ENCODE measurements at places on chromosomes 12 and 14.

DNA sequence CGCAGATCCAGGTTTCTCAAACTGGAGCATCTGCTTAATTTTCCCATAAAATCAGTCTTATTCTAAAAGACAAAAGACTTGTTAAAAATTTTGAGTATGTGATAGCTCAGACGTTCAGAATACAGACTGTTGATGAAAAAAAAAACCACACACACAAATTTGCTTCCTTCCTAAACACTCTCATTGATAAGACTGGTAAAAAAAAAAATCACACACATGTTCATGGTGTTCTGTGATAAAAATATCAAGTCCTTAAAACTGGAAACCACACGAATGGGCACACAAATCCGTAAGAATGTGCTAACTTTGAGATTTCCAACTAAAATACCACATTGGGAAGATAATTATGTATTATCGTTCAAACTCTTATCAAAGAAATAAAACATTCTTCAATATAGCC is 6.7 kb upstream of the ARID4A start:
- DNase-seq, result peak; percentile 74

- no peak for DNase-seq
Observed at GRCh38 chr12:66763467-66763866, 84.6 kb upstream of the GRIP1 start.

DNA sequence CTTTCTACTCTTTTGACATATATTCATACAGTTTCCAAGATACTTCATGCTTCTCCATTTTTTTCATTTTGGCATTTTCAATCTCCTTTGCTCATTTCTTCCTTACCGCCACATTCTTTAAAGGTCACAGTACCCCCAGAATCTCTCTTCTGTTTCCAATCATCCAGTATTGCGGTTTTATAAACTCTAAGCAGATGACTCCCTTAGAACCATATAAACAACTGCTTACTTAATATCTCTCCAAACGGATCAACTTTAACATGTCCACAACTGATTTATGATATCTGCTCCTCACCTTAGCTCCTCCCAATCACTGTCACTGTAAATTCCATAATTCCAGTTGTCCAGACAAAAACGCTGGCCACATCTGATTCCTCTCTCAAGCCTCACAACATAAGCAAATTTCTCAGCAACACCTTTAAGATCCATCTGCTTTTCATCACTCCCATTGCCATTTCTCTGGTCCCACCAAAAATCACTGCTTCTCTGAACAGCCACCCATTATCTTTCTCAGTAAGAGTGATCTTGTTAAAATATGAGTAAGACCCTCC is 49.6 kb downstream of the HNRNPC start:
- no peak for DNase-seq

DNA sequence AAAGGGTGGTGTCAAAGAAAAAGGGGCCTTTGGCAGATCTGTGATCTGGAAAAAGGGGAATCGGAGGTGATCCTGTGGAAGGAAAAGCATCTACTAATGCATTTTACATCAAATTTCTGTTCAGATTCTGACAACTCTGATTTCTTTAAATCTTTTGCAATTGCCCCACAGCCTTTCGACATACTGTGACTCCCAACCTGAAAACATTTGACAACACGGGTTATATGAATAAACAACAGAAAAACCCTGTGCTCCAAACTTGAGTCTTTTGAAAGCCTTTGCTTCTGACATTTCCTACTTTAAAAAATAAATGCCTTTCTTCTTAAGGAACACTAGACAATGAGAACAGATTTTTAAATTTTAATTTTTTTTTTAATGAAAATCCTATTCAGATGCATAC is 231.9 kb upstream of the HMGA2 start:
- no peak for DNase-seq

DNA sequence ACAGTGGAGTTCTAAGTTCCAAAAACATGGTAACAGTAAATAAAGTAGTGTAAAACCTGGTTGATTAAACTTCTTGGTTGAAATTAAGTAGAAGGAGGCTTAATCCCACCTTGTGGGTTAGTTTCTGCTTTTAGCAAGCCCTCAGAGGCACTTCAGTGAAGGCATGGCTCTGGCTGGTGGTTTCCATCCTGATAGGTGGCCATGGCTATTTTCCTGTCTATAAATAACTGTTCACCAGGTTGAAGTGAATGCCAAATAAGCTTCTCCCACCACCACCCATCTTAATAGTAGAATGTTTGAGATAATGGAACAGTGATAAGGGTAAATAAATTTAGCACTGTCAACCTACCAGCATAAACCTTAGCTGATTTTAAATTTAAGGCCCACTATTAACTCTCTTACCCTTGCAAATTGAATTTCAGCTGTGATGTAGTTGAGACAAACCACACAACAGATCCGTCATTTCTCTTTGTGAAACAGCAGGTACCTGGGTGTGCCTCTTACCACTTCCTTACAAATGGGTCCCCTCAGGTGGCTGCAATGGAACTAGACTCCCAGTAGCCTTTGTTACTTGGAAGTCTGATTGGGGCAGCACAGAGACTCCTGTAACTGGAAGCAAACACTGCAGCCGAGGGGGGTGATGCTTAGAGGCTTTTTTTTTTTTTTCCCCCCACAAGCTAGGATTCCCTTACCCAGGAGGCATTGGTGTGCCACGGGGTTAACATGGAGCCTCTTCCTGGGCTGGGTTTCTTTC is 41.4 kb downstream of the DAAM1 start:
- DNase-seq, result no peak

DNA sequence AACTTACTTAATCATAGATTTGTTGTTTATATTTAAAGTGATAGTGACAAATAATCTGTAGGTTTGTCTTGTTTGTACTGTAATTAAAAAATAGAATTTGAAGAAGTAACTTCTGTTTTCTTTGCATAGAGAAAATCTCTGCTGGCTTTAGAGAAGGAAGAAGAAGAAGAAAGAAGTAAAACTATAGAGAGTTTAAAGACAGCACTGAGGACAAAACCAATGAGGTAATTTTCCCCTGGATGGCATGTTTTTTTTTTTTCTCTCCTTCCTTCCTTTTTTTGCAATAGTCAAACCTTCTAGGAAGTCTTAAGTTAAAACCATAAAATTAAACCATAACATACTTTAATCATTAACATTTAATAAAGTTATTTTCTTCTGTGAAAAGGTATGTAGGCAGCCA is 131.9 kb downstream of the DAAM1 start:
- DNase-seq, result no peak

- no peak for DNase-seq
Observed at GRCh38 chr12:102848832-102849231, 68.2 kb downstream of the PAH start.

DNA sequence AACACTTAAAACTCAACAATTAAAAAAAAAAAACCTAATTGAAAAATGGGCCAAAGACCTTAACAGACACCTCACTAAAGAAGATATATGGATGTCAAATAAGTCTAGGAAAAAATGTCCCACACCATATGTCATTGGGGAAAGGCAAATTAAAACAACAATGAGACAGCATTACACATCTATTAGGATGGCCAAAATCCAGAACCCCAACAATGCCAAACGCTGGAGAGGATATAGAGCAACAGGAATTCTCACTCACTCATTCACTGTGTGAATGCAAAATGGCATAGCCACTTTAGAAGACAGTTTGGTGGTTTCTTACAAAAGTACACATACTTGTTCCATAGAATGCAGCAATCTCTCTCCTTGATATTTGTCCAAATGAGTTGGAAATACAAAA is 173.7 kb downstream of the SLC25A21 start:
- no peak for DNase-seq

- DNase-seq, result no peak
Observed at GRCh38 chr12:80059102-80059501, 40.2 kb upstream of the OTOGL start.

- no peak for DNase-seq
Observed at GRCh38 chr12:25301798-25302197, 51.1 kb upstream of the KRAS start.

All from hematopoietic multipotent progenitor cell treated with erythropoietin and hydrocortisone succinate and interleukin-3 and kit ligand, for 6 days (in vitro differentiated cells).